ENCODE measurements at places on chromosomes 13 and 19.

DNA sequence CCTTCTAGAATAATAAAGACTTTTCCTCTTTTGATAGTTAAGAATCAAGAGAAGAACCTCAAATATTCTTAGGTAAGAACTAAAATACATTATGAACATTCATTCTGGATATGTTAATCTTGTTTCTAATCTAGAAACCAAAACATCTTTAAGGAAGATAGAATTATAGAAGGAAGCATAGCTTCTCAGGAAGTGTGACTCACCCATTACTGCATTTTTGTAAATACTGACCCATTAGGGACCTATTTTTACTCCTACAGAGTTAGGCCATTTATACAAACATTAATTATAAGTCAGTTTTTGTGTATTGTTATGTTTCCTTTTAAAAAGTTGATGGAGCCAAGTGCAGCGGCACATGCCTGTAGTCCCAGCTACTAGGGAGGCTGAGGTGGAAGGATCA is 147.1 kb downstream of the NUFIP1 start:
- no peak for DNase-seq

DNA sequence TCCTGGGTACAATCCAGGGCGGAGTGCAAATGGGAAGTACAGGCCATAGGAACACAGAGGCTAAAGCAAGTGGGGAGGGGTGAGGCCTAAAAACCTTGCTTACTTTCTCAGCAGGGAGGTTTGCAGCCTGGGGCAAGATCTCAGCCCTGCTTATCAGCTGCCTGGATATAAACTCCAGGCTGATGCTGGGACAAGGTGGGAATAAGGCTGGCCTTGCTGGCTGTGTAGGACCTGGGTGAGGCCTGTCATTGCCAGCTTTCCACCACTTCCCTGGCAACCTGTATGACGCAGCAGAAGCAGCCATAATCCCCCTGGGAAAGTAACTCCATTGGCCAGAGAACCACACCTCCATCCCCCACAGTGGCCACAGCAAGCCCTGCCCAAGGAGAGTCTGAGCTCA is 279.1 kb upstream of the ATXN8OS start:
- no peak for DNase-seq

DNA sequence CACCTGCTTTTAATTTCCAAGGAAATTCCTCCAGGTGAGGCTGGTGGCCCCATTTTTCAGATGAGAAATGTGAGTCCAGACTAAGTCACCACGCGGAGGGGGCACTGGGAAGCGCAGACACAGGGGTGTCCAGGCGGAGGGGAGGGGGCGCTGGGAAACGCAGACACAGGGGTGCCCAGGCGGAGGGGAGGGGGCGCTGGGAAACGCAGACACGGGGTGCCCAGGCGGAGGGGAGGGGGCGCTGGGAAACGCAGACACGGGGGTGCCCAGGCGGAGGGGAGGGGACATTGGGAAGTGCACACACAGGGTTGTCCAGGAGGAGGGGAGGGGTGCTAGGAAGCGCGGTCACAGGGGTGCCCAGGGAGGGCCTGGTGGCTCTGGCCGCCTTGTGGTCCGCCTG is 3.5 kb downstream of the GRK1 start:
- no peak for DNase-seq

DNA sequence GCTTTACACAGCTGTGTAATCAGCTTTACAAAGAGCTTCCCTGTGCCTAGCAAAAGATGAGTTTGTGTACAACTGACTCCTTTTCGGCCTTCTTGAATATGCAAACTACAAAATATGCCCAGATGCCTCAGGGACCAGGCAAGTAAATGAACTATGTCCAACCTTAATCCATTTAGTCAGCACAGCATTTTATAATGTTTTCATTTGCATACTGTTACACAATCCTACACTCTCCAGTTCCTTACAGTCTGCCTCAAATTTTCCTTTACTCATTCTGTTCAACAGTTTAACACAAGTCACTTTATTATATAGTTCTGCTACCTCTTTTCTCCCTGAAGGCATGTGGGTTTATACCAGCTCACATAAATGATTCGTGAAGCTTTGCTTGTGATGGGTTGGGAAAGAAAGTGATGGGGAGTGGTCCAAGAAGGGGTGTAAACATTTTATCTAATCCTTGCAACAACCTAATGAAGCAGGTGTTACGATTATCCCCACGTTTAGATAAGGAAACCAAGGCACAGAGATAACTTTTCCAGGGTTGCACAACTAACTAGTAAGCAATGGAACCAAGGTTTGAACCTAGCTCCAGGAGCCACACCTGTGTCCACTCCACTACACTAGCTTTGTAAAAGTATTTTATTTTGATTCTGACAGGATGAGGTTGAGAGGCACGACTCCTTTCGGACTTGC is 3.3 kb upstream of the USP12 start:
- no peak for DNase-seq

- DNase-seq = no peak
These were observed 4.1 kb upstream of the ZNF724 start for GRCh38 chr19:23254141-23254910.

DNA sequence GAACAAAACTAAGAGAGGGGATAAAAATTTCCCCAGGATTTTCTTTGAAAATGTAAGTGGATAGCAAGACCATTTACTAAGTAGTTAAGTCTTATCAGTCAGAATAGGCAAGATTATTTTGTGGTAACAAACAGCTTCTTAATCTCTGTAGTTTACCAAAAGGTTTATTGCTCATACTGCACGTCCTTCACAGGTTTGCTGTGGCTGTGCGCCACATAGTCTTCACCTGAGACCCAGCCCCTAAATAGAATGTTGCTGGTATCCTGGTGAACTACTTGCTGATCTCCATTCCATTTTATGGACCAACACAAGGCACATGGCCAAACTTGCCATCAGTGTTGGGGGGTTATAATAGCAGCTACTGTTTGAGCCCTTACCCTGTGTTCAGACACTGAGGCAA is 44.6 kb downstream of the FNDC3A start:
- DNase-seq = no peak

- DNase-seq = no peak
These were observed 116.4 kb downstream of the TM9SF2 start for GRCh38 chr13:99617474-99618255.

DNA sequence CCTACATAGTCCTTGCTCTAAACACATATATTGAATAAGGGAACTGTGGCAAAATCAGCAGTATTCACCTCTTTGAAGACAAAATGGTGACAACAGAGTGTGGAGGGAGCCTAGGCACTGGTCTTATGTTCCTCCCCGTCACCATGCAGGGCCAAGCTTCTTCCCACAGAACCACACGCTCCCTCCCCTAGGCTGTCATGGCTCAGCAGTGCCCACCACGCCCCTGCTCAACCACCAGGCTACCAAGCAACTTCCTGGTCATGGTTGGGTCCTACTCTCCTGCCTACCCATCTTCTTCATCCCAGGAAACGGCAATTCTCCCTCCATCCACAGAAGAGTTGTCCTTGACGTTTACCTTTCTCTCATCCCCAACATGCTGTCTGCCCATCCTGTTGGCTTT is 126.1 kb downstream of the CRYL1 start:
- DNase-seq = no peak

Measured in stimulated activated CD8-positive, alpha-beta memory T cell treated with anti-CD3 and anti-CD28 coated beads, Interleukin-4, amount 100 ng/mL, for 4 hours (primary cell).